Uterus (tissue), 4 donors: ENCODE measurements at places on chromosomes 3 and 15. TPM values are rescaled to one million over a fixed set of nuclear protein-coding genes. Genes with fewer than 3 reads are reported as not detected.
A peak's percentile ranks its signal among the peaks of the same experiment; 100 is the strongest.

DNA sequence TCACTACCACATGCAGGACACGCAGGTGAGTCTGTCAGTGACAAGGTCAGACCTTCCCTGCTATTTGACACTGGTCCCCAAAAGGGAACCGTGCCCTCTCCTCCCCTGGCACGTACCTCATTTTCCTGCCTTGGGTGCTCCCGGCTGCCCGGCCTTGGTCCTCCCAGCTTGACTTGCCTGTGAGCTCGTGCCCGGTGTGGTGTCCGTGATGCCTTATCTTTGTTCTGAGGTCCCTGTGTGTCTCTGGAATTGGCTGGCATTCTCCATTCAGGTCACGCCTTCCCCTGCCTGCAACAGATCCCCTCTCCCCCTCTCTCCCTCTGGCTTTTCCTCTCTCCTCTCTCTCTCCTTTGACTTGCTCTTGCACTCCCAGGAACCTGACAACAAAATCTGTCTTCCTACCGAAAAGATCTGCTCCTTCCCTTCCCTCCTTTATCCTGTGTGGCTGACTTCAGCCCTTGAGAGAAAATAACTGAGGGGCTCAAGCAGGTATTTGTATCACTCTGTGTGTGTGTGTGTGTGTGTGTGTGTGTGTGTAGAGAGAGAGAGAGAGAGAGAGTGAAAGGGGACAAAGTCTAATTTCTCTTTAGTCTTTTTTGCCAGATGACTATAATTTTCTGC lies at the start of gene MASP1:
TSS of gene MASP1 (minus strand) at position 226 of the 621 bp plus-strand sequence. CDS start at position 121, 105 bp downstream.
- DNase-seq, result no peak
- no peaks in the 10 kb centered on the region for H3K27me3 ChIP-seq
- peak within 1 kb of the TSS; percentile 94 for H3K27ac ChIP-seq
- H3K4me3 ChIP-seq, result peak within 1 kb of the TSS; percentile 52
- H3K36me3 ChIP-seq, result no peaks in the 10 kb centered on the region

- DNase-seq, result no peak
- no peak overlapping the region for H3K27ac ChIP-seq
- H3K36me3 ChIP-seq, result no peaks in the 10 kb centered on the region
- no peaks in the 10 kb centered on the region for H3K27me3 ChIP-seq
Measured at GRCh38 chr3:196772897-196773296, 33.2 kb downstream of the PAK2 start.

DNA sequence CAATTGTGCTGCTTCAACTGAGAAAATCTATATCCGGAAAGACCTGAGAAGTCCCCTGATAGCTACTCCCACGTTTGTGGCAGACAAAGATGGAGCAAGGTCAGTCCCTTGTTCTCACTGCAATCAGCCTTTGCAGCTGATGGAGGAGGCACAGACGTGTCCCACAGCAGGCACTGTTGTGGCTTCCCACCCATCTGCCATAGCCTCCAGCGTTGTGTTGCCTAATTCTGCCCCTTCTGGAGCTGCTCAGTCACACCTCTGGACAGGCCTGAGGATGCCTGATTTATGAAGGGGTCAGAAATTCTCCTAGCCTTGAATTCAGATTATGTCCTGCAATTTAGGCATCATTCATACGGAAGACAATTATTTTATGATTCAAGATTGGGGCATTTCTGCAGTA lies 41.9 kb downstream of the MRPS25 start:
- no peaks in the 10 kb centered on the region for H3K36me3 ChIP-seq

- DNase-seq, result no peak
- H3K36me3 ChIP-seq, result no peaks in the 10 kb centered on the region
- no peaks in the 10 kb centered on the region for H3K27me3 ChIP-seq
- H3K4me1 ChIP-seq, result no peaks in the 10 kb centered on the region
- H3K27ac ChIP-seq, result no peak overlapping the region
Measured at GRCh38 chr15:88323468-88323867, 66.9 kb upstream of the NTRK3 start.

The KIF15 gene
- total RNA-seq, result 14.7 TPM

The XCR1 gene
- total RNA-seq, result not detected

The WDR76 gene
- total RNA-seq, result 114 TPM

The PLSCR4 gene
- 70.8 TPM for total RNA-seq
